Liver (tissue), 10 donors: ENCODE measurements at places on chromosomes 11 and 22. TPM values are rescaled to one million over a fixed set of nuclear protein-coding genes. Genes with fewer than 3 reads are reported as not detected.

DNA sequence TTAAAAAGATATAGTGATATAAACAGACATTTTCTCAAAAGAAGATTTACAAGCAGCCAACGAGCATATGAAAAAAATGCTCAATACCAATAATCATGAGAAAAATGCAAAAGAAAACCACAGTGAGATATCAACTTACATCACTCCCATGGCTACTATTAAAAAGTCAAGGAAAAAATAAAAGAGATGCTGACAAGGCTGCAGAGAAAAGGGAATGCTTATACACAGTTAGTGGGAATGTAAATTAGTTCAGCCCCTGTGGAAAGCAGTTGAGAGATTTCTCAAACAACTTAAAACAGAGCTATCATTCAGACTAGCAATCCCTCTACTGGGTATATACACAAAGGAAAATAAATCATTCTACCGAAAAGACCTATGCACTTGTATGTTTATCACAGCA, 97.1 kb upstream of the CARD18 start:
- DNase-seq: no peak

- DNase-seq: no peak
These were observed 408.3 kb upstream of the CADM1 start for GRCh38 chr11:115912484-115912945.

DNA sequence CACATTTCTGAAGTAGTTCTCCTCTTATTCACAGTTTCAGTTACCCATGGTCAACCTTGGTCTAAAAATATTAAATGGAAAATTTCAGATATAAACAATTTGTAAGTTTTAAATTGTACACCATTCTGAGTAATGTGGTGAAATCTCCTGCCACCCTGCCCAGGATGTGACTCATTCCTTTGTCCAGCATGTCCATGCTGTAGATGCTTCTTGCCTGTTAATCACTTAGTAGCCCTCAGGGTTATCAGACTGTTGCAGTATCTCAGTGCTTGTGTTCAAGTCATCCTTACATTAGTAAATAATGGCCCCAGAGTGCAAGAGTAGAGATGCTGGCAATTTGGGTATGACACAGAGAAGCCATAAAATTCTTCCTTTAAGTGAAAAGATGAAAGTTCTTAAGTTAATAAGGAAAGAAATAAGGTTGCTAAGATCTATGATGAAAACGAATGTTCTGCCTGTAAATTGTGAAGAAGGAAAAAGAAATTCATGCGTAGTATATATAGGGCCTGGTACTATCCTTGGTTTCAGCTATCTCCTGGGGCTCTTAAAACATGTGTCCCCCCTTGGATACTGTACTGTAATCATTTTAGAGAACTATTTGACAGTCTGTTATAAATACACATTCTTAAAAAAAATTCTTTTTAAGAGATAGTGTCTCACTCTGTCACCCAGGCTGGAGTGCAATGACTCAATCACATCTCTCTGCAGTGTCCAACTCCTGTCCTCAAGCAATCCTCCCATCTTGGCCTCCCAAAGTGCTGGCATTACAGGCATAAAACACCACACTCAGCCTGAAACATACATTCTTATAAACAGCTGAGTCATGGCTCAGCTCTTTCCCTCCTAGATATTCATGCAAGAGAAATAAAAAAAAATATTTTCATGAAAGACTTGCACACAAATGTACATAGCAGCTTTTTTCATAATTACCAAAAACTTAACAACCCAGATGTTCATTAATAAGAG, 31.3 kb downstream of the MTNR1B start:
- no peak for DNase-seq

DNA sequence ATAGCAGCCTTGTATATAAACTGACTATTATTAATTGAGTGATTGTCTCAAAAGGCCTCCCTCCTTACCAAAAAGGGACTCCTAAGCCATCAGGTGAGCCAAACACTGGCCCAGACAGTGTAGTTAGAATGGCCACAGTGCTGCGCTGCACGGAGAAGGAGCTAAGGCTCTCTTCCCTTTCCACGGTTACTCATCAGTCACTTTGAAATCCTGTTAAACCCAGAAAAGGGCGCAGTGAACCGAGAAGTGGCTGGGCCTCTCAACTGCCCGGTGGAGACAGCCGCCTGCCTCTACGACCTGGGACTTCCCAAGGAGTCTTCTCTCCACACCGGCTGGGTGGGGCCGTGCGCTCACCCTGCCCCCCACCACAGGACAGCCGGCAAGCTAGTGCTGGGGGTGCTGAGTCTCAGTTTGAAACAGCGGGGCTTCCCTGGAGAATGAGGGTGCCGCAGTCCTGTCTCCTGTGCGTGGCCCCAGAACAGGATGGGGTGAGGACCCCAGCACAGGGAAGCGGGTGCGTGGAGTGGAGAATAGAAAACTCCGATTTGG, 1.3 kb downstream of the MYH9 start:
- no peak for DNase-seq

OR52I1 gene
- not detected for total RNA-seq

FOXRED2 gene
- total RNA-seq: 9.0 TPM

GALNT18 gene
- total RNA-seq: 11.0 TPM

DNA sequence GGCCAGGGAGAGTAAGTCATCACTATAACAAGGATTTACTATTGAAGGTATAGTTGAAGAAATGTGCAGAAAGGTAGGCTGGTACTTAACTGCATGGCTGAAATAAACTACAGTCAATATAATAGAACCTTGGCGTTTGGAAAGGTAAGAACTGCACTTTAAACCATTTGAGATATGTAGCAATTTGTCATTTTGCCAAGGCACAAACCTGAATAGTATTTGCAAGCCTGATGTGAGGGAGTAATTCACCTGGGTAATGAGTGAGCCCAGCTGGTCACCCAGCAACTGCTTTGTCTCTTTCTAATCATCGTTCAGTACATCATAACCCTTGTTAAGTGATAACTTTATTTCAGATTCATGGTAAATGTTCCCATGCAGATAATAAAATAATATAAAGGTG, 62.3 kb upstream of the SCUBE2 start:
- DNase-seq: no peak

PRODH gene
- total RNA-seq: 4.1 TPM

DNA sequence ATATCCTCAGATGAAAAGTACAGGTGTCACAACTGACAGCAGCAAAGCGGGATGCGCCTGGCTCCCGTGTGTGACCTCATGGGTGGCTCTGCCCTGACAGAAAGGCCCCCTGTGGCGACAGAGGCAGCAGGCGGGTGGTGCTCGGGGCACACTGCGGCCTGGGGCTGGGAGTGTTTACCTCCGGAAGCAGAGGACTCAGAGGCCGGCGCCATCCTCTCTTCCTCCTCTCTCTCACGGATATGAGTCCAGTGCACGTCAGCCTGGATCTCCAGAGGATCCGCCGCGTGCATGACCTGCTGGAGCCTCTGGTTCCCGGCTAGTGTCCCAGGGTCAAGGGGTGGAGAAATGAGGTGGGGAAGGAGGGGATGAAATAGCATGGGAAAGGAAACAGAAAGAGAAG, 53.2 kb upstream of the BID start:
- DNase-seq: no peak

C22orf31 gene
- total RNA-seq: 0.14 TPM
